ENCODE measurements at places on chromosomes 13 and 19. TPM values are rescaled to one million over a fixed set of nuclear protein-coding genes. Genes with fewer than 3 reads are reported as not detected.

The ZNF793 gene
- 4.7 TPM for total RNA-seq

The LILRA2 gene
- total RNA-seq, result not detected

The PROSER1 gene
- total RNA-seq, result 68.6 TPM

The KCNJ14 gene
- 2.1 TPM for total RNA-seq

The MYPOP gene
- 8.3 TPM for total RNA-seq

The ADM5 gene
- 5.6 TPM for total RNA-seq

The NXNL1 gene
- total RNA-seq, result not detected

The HSD17B14 gene
- total RNA-seq, result 1.7 TPM

All from activated naive CD4-positive, alpha-beta T cell treated with anti-CD3 and anti-CD28 coated beads, Interleukin-2, amount 50 U/mL, for 72 hours (primary cell).